ENCODE measurements at places on chromosomes 2 and 18.

DNA sequence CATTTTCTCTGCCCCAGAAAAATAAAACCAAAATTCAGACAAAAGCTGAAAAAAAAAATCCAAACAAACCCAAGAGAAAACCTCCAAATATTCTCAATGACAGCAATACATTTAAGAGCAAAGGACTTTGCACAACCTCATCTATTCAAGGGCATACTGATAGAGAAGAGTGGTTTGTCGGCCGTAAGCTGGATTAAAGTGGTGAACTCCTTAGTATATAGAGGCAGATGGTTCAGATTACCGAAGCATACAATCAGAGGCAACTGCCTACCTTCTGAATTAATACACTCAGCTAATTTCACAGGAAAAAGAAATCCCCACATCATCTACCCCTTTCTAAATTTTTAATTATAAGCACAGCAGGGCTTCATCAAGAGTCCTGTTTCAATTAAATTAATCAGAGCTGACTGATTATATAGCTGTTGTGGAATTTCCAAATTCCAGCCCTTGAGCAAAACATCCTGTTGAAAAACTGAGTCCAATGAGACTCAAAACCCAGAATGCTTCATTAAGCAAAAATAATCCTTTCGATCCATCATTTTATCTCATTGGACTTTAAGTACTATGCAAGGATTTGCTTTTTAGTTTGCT is at the start of gene CPLX4:
CPLX4 (minus strand) TSS at position 190 of the 591 bp plus-strand sequence; CDS start at position 3, 187 bp downstream.
- no peak for DNase-seq

- DNase-seq: no peak
These were observed 74.6 kb downstream of the MALT1 start for GRCh38 chr18:58745914-58746313.

GRCh38 chr18:9536354-9537152 is 61.2 kb downstream of the RALBP1 start:
- DNase-seq: no peak

GRCh38 chr2:225289659-225290058 is 109.9 kb upstream of the NYAP2 start:
- DNase-seq: no peak

GRCh38 chr2:113978524-113979190 is 88.8 kb downstream of the ACTR3 start:
- no peak for DNase-seq

All from NCI-H2171 (cell line).